ENCODE measurements at places on chromosomes 1 and 21.

GRCh38 chr1:47834326-47834725, 162.9 kb downstream of the TRABD2B start:
- no peak for DNase-seq

DNA sequence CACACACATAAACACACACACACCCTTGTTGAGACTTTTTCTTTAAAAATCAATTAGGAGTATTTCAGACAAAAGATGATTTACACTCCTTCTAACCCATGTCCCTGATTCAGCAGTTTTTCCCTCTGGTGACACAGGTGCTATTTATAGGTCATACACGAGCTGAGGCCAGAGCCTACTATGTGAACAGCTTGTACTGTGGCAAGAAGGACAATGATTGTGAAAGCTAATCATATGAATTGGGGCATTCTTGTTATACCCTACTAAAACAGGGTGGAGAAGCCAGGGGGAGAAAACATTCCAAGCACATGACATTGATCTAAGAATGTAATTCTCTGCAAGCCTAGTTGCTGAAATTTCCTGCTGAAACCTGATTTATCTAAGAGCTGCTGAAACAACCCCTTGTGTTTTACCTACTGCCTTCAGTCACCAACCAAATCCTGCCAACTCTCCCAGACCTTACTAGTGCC, 60.3 kb downstream of the XCL1 start:
- no peak for DNase-seq

GRCh38 chr1:91725618-91725988, 160.3 kb downstream of the TGFBR3 start:
- DNase-seq: no peak

DNA sequence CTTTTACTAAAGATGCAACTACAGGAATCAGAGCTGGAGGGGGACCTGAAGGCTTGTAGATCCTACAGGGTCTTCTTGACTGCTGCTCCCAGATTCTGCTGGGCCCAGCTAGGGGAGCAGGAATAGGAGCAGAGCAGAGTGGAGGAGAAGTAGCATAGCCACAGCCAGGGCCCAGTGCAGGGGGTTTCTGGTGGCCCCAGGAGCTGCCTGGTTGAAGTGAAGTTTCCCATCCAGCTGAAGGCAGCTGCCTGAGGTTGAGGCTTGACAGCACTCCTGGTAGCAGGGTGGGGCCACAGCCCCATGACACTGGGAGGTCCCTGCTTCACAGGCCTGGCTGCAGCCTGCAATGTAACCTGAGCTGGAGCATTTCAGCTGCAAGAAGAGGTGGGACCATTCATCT, 2.0 kb upstream of the INPP5B start:
- DNase-seq: no peak

DNA sequence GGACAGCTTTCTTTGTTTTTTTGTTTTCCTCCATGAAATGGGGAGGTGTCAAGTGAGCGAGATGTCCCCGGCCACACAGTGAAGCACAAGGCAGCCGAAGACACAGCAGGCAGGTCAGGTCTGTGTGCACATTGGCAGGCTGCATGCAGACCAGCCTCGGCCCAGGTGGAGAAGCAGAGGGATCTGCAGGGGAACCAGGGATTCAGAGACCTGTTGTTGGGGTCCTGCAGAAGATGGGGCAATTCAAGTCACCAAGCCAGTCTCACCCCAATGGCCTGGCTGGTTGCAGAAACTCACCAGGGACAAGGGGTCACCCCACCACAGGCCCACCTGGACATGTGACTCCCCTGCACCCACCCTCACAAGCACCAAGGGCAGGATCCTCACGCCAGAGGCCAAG, 4.0 kb upstream of the ABCG1 start:
- DNase-seq: no peak

GRCh38 chr1:200182701-200183100, 155.2 kb downstream of the NR5A2 start:
- no peak for DNase-seq

GRCh38 chr1:208160259-208160819, 83.8 kb downstream of the PLXNA2 start:
- DNase-seq: no peak

DNA sequence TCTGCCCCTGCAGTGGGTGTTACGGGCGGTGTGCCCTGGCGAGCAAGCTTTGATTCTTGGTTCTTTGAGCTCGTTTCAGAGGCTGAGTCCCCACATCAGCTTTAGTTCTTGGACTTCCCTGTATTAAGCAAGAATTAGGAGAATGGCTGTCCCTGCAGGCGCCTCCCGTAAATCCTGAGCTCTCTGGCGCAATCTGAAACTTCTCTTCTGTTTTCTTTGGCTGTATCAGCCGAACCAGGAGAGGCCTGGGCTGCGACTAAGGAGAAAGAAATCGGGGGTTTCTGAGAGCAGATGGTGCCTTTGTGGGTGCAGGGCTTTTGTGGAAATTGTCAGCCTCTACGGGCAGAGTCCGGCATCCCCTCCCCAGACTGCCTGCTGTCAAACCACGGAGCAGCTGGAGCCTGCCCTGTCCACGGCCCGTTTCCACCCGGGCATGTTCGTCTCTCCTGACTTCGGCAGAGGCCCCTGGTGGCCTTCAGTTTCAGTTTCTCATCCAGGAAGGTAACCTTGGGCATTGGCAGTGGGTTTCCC, 17.9 kb downstream of the CSTB start:
- no peak for DNase-seq

DNA sequence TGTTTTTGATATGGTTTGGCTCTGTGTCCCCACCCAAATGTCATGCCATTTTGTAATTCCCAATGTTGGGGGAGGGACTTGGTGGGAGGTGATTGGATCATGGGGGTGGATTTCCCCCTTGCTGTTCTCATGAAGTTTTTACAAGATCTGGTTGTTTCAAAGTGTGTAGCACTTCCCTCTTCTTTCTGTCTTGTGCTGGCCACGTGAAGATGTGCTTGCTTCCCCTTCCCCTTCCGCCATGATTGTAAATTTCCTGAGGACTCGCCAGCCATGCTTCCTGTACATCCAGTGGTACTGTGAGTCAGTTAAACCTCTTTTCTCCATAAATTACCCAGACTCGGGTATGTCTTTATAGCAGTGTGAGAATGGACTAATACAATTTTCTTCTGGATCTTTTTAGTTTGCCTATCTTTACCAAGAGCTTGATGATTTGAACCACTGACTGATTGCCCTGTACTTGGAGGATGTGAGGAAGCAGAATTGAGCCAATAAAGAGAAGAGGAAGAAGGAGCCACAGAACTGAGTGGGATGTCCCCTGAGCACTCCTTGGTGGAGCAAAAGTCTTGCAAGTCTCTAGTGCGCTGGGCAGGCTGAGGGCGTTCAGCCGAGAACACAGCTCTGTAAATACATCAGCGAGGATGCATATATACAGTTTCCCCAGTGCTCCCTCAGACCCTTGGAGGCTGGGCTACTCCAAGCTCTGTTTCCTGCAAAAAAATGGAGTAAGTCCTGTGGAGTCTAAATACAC, 102.6 kb downstream of the CYYR1 start:
- no peak for DNase-seq

DNA sequence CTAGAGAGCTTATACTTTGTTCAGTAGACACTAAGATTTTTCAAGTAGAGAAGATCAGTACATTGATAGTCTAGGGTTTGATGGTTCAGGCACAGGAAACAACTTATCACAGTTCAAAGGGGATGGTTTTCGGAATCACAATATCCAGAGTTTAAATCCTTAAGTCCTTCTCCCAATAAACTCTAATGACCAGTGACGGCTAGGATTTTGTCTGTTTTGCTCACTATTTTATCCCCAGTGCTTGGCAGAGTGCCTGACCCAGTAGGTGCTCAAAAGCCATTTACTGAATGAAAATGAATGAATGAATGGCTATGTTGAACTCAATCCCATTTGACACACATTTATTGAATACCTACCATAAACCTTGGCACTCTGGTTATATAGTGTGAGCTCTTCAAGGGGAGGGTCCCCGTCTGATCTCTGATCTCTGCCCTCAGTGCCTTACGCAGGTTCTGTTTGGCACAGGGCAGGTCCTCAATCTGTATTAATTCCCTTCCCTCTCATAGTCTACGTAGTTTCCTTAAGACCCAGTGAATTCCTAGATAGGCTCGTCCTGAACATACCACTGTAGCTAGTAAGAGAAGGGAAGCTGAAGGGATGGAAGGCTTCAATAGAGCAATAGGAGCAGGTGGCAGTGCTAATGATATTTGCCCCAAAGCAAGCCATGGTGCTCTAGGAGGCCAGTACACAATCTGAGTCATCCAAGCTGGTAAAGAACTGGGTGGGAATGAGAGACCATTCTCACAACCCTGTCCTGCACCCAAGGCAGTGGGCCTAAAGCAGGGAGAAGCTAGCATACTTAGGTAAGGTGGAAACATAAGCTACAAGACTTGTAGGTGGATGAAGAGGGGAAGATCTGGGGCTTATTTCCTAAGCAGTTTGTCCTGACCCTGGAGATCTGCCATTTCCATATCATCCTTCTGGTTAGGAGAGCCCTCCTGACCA, 53.4 kb downstream of the DMAP1 start:
- no peak for DNase-seq

- no peak for DNase-seq
Measured at GRCh38 chr21:37206496-37206895, 60.6 kb downstream of the VPS26C start.

- DNase-seq: no peak
Measured at GRCh38 chr1:180213401-180214170, 16.5 kb upstream of the LHX4 start.

GRCh38 chr1:243595527-243596210, 254.4 kb downstream of the AKT3 start:
- DNase-seq: peak; percentile 12

GRCh38 chr21:27026501-27026900, 59.6 kb upstream of the ADAMTS5 start:
- no peak for DNase-seq

DNA sequence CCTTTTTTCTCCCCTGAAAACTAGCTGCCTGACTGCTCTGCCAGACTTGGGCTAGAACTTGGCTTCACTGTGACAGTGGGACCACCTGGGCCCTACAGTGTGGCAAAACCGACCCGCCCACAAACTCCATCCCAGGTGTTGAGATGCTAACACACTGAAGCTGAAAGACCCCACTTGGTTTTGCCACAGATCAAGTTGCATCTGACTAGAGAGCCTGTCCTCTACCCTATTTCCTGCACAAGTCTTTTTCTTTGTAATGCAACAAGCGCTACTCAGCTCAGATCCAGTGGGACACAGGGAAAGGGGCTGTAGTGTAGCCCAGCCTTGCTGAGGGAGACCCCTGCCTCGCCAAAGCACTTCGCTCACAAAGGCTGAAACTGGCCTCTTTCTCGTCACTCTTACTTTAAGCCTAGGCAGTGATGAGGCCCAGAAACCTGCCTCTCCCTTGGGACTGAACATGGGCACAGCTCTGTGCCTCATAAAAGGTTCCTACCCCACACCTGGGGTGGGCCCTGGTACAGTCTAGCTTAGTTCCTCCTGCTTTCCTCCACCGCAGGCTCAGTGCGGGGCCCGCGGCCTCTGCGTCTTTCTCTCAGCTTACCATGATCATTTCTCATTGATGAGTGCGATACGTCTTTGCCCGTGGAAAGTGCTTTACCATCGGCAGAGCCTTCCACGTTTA, 9.7 kb downstream of the ALPL start:
- DNase-seq: no peak

DNA sequence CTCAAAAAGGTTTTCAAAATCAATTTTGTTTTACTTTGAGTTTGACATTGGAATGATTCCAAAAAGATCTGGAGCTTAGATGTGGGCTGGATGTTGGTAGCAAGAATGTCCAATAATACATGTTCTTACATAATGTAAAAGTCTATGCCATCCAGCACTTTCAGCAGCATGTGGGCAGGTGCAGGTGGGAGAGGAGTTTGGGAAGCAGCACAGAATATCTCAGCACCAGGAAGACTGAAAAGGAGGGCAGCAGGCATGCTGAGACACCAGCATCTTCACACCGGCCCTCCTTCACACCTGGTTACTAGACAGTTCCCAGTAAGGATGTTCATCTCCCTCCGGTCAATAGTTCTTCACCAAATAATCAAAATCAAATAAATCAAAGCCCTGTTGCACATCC, 166.6 kb downstream of the ZBTB18 start:
- DNase-seq: no peak

DNA sequence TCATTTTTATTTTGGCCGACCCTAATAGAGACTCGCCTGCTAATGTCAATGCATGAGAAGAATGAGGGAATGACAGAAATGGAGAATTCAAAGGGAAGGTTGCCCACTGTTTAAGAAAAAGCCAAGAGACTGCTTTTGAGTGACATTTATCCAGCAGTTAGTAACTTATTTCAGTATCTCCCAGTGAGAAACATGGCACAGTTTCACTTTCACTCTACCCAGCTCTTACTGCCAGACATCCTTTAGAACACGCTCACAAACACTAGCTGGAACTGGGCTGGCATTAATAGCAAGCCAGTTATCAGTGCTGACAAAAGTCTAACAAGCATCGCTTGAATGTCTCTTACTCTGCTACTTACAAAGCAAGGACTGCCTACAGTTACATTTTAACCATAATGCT, 8.5 kb downstream of the GGPS1 start:
- no peak for DNase-seq

- DNase-seq: no peak
Measured at GRCh38 chr1:215971793-215972441, 404.8 kb downstream of the KCTD3 start.

DNA sequence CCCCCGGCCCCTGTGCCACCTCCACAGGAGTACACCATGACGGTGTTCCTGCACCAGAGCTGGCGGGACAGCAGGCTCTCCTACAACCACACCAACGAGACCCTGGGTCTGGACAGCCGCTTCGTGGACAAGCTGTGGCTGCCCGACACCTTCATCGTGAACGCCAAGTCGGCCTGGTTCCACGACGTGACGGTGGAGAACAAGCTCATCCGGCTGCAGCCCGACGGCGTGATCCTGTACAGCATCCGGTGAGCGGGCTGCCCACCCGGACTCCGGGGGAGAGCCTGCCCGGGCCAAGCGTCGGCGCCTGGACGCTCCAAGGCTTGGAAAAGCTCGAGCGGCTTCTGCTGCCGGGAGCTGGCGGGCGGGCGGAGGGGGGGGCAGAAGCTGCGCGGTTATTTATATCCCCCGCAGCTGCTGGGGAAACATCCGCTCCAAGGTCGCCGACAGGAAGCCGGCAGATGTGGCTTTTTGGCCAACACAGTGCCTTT, 6.4 kb downstream of the GABRD start:
- DNase-seq: no peak

DNA sequence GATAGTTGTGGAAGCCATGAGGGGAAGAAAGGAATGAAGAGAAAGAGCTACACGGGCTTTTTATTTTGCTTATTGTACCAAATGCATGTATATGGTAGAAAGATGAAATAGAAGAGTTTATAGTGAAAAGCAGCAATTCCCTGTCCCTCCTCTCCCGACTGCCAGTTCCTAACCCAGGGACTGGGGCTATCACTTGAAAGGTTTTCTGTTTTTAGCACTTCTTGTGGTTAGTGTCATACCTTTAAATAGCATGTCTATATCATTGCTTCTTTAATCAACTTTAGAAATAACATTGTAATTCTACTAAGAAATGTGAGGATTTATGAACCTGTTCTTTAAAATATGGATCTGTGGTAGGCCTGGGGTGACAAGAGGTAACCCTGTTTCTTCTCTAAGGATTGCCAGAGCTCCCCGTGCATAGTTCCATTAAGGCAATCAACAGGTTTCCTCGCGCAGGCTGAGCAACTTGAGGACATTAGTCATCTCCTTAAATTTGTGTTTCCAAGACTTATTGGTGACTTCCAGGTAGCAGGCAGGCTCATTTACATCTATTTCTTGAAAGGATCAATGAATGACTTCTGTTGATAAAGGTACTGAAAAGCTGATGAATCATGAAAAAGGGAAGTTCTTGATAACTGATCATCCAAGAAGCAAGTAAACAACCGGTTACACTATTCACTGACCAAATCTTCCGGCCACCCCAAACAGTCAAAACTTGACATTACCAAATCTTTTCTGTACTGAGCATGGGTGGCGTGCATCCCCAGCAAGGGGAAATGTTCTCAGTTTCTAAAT, 37.8 kb upstream of the S1PR1 start:
- no peak for DNase-seq

All from GM04504 (cell line).